ENCODE measurements at places on chromosomes 16 and 17.
A peak's percentile ranks its signal among the peaks of the same experiment; 100 is the strongest.

- no peak for DNase-seq
These were observed 120.6 kb downstream of the COPRS start for GRCh38 chr17:31738488-31738887.

DNA sequence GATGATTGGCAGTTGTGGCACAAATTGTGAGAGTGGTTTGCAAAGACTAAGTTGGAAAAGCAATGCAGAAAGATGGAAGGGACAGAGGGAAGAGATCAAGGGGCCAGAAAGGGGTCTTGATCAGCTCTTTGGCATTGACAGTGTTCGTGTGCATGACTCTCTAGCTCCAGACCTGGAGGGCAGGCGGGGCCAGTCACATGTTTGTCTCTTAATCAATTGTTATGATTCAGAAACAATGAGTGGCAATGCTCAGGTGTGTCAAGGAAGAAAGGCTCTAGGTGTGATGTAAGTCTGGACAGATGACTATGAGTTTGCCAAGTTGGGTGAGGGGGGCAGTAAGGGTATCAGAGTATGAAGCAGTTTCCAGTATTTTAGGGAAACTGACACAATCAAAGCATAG lies 32.1 kb downstream of the WSB1 start:
- no peak for DNase-seq

DNA sequence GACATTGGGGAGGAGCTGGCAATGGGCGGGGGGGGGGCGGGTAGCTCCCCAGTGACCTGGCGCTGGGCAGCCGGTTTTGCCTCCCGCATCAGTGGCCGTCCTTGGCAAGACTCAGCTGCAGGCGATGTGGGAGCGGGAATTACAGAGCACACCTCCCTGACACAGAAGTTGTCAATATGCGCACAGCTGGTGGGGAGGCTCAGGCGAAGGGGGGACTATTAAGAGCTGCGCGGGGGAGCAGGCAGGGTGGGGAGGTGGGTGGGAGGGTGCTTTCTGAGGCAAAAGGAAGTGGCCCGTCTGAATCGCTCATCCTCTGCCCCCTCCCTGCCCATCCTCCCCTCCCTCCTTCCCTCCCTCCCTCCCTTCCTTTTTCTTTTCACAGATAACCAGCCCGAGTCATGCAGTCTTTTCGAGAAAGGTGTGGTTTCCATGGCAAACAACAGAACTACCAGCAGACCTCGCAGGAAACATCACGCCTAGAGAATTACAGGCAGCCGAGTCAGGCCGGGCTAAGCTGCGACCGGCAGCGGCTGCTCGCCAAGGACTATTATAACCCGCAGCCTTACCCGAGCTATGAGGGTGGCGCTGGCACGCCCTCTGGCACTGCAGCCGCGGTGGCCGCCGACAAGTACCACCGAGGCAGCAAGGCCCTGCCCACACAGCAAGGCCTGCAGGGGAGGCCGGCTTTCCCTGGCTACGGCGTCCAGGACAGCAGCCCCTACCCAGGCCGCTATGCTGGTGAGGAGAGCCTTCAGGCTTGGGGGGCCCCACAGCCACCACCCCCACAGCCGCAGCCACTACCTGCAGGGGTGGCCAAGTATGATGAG lies 44.0 kb downstream of the SREBF1 start:
- DNase-seq: peak; percentile 60

GRCh38 chr16:54690710-54691109 lies 240.0 kb upstream of the IRX5 start:
- no peak for DNase-seq

GRCh38 chr17:69593716-69594115 lies 179.2 kb downstream of the MAP2K6 start:
- no peak for DNase-seq

DNA sequence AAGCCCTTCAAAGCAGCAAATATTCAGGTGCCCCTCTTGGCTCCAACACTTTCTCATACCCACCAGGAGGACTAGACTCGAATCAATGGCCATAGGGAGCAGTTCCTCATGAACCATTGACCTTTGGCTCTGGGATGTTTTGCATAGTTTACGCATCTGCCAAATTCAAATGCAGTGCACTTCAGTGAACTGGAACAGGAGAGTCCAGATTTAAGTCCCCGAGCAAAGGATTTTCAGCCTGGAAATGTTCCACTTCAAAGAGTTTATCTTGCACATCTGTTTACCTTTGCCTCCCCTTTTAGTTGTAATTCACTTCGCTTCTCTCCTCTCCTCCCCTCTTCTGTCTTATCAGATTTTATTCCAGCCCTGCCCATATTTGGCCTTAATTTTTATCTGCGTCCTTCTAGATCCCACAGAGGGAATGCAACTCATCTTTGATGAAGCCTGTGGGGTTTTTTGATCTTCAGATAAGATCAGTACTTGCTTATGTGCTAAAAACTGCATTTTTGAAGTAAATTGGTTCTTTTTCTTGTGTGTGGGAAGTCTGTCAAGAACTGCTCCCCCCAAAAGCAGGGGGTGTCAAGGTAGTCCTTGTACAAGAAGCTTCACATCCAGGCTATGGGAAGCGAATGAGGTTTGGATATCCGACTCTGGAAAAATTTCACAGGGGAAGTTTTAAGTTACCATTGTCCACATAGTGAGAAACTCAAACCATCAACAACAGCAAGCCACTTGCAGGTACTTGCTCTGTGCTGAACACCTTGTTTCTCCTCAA lies 281.6 kb downstream of the RBFOX1 start:
- no peak for DNase-seq

DNA sequence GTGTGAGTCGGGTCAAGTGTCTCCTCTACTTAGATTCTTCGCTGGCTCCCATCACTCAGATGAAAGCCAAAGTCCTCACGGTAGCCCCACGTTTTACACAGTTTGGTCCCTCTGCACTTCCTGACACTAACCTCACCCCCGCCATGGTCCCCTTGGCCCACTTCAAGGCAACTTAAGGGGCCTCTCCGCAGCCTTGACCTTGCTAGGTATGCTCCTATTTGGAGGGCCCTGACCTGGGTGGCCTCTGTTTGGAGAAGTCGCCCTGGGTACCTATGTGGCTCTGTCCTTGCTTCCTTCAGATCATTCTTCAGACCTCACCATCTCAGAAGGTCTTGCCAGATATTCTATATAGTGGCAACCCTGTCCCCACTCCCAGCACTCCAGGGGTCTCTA lies 110.2 kb downstream of the SOCS1 start:
- no peak for DNase-seq

DNA sequence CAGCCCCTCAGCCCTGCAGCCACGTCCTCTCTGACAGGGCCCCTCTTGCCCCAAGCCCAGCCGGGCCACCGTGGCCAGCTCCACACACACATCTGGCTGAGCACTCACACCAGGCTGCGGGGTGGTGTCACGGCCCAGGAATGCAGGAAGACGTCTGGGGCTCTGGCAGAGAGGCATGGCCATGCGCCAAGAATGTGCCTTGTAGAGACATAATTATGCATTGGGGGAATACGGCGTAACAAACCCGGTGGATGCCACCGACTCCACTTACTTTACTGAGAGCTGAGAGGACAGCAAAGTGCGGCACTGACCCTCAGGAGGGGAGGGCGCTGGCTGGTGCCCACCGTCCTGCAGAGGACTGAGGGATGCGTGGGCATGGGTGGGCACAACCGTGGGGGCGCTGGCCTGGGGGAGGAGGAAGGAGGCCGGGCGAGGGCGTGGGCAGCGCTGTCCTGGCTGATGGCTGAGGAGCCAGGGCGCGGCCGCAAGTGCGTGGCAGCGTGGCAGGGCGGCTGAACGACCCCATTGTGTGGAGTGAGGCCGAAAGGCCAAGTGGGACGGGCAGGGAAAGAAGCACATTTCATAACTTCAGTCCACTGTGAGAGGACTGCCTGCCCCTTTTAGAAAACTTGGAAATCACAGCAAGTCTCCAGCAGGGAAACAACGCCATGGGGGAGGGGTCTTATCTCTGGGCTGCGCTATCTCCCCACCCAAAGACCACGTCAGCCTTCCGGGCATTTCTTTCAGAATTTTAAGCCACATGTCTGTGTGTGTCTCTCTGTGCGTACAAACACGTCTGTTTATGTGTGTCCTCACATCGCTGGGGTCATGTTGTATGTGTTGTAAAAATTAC lies 30.6 kb downstream of the METRNL start:
- peak; percentile 99 for DNase-seq

- DNase-seq: no peak
These were observed 2.4 kb upstream of the SPOP start for GRCh38 chr17:49680314-49680713.

- no peak for DNase-seq
These were observed 37.1 kb downstream of the TRIM25 start for GRCh38 chr17:56876766-56877179.

DNA sequence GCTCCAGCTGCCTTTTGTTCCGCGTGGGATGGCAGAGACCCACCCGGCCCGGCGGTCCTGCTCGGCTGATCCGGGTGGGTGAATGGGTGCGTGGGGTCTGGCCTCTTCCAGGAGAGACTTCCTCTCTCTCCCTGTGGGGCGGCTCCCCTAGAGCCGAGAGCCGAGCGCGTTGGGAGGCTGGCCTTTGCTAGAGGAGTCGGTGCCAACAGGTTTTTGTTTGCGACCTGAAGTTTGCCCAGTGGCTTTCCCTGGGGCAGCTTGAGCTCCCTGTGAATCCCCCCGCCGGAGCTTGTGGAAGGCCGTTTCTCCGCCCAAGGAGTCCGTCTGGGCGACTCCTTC lies 970 bp downstream of the EPN2 start:
- peak; percentile 23 for DNase-seq

- DNase-seq: peak; percentile 41
These were observed 32.6 kb downstream of the FA2H start for GRCh38 chr16:74742051-74742481.

DNA sequence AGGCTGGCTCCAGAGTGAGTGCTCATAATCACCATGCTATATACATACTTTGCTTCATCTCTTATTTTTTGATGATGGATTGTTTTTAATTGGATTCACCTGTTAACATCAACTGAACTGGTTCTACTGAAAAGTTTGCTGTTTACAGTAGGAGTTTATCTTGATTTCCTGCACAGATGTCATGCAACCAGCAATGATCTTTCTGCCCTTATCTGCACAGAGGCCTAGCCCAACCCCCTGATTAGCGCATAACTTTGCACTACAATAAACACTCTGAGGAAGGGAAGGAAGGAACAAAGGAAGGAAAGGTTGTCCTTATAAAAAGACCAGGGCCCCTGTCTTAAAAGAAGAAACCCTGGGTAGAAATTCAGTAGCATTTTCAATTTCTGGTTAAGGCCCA lies 152.9 kb downstream of the RGS9 start:
- DNase-seq: no peak

- DNase-seq: peak; percentile 39
These were observed 1032.2 kb downstream of the CDH11 start for GRCh38 chr16:64089697-64090096.

DNA sequence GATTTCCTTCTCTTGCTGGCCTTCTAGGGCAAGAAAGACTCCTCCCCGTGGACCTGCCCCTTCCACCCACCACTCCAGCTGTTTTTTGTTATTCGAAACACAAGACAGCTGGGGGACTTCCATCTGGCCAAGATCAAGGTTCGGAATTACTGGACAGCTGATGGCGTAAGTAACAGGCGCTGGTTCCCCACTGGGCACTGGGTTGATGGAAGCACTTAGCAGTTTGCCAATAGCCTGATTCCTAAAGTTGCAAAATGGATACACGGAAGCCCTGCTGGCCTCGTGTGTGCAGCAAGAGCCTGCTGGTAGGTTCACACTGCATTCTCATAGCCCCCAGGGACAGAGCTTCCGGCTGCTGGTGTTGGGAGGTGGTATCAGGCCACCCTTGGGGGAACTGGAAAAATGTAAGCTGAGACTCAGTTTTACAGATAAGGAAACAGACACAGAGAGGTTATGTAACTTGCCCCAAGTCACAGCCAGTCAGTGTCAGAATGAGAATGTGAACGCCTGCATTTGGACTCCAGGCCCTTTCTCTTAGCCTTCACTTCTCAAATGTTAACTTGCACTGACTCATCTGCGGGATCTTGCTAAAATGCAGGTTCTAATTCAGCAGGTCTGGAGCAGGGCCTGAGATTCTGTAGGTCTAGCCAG lies 171.7 kb downstream of the KATNIP start:
- DNase-seq: peak; percentile 100

GRCh38 chr16:75660321-75660720 lies 12.7 kb downstream of the TERF2IP start:
- DNase-seq: no peak

GRCh38 chr17:11742886-11743285 lies 144.6 kb downstream of the DNAH9 start:
- no peak for DNase-seq

GRCh38 chr17:39174920-39175694 lies 9.1 kb upstream of the ARL5C start:
- peak; percentile 63 for DNase-seq

DNA sequence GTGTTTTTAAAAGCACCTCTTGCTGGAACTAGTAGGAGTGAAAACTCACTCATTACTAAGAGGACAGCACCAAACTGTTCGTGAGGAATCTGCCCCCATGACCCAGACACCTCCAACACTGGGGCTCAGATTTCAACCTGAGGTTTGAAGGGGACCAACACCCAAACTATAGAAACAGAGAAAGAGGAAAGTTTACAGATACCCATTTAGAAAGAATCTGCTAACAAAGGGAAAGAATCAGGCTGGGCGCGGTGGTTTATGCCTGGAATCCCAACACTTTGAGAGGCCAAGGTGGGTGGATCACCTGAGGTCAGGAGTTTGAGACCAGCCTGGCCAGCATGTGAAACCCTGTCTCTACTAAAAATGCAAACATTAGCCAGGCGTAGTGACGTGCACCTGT lies 3.4 kb upstream of the CSNK1D start:
- DNase-seq: no peak

GRCh38 chr17:82831041-82831817 lies 8.6 kb downstream of the ZNF750 start:
- no peak for DNase-seq

DNA sequence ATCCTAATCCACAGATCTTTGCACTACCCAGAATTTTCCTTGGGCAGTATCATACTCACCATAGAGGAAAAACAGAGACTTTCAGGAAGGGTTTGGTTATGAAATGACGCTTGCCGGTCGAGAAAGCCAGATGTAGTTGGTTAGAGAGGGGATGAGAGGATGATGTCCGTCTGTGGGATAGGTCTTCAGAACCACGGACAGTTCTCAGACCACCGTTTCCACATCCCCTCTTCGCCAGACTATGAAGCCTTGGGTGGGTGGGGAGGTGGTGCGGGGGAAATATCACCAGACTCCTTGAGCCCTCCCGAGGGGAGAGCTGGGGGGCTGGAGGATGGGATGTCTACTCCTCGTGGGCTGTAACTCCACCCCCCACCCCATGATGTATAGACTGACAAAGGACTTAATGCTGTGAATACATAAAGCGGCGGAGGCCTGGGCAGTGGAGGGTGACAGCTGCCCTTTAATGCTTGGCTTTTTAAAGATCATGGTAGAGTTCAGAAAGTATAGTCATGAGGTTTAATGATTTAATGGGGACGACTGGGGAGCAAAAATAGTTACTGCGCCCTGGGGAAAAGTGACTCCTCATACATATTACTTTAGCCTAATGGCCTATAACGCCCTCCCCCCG lies 96.6 kb downstream of the MRM1 start:
- DNase-seq: peak; percentile 2

DNA sequence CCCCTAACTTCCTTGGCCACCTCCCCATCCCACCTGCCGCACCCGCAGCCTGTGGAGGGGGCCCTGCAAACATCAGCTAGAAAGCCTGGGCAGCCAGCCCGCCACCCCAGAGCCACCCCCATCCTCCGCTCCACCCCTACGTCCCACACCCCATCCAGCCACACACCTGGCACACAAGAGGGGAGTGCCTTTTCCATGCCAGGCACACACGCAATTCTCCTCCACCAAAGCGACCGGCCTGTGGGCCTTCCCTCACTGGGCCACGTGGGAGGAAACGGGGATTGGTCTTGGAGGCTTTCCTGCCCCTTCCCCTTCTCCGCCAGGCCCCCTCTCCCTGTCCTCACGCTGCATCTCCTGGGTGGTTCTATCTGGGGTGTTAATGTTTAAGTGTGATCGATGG lies 48.7 kb upstream of the TNRC6C start:
- no peak for DNase-seq
